ENCODE measurements at places on chromosomes 6 and 20.

DNA sequence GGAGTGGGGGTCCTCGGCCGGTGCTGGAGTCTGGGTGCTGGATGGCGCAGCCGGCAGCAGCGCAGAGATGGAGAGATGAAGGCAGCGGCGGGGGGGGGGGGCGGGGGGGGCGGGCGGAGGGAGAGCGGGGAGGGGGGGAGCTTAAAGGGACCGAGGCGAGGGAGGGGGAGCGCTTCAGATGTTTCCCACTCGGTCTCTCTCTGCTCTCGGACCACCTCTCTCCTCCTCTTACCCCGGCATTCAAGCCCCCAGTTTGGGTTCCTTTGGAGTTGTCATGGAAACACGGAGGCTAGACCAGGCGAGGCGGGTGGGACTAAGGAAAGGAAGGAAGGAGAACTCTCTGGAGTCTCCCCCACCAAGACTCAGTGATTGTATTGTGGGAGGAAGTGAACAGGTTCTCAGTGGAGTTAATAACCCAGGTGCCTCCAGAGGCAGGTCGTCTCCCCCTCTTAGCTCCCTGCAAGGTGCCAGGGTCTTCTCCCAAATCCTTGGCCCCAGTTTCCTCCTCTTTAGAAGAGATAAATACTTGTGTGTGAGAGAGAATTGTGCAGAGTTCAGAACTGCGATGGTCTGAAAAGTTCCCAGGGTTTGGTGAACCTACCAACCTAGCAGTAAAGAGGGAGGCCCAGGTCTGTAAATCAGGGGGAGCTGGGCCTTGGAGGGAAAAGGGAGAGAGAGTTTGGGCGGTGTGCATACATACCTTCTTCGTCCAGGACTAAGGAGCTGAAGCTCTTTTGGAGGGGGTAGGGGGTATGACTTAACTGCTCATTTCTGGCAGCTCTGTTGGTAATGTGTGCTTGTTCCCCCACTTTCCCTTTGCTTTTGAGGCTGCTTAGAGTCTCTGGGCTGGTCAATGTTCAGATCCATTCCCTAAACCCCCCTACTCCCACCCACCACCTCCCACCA, at the start of gene PRRT1:
Gene PRRT1 (minus strand): TSS at position 77 of the 906 bp plus-strand sequence. CDS start 112 bp downstream, outside the sequence.
- DNase-seq, result no peak

DNA sequence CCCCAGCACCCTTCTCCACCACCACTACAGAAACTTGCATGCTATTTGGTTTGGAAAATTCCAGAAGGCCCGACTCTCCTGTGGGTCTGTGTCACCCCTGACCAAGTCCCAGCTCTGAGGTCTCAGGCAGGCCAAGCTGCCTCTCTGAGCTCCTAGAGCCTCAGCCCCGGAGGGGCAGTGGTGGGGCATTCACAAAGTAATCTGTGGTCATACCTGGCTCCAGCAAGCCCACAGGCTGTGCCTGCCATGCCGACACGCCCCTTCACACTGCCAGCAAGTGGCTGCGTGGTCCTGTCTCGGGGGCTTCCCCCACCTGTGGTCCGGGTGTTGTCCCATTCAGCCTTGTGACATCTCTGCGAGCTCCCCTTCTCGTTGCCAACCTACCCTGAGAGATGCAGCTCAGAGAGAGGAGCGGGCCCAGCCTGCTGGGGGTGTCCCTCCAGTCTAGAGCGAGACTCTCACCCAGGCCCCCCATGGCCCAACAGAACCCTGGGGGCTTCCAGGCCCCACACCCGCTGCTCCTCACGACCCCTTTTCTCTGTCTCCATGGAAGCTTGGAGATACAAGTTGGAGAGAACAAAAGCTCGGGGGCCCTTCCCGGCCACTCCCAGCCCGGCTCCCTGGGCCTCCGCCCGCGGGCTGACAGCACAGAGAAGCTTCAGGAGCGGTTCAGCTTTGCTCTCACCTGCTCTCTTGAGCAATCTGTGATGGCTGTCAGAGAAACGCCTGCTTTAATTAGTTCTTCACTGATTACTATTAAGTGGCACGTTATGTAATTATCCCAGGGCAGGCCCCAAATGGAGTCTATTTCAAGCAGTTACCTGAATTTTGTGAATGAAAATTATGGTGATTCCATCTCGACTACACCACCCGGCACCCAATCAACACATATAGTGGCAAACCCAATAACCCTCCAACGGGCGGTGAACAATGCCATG, 147.7 kb upstream of the PHACTR3 start:
- DNase-seq, result no peak

GRCh38 chr6:34358389-34358905, 34.0 kb downstream of the NUDT3 start:
- peak; percentile 7 for DNase-seq

DNA sequence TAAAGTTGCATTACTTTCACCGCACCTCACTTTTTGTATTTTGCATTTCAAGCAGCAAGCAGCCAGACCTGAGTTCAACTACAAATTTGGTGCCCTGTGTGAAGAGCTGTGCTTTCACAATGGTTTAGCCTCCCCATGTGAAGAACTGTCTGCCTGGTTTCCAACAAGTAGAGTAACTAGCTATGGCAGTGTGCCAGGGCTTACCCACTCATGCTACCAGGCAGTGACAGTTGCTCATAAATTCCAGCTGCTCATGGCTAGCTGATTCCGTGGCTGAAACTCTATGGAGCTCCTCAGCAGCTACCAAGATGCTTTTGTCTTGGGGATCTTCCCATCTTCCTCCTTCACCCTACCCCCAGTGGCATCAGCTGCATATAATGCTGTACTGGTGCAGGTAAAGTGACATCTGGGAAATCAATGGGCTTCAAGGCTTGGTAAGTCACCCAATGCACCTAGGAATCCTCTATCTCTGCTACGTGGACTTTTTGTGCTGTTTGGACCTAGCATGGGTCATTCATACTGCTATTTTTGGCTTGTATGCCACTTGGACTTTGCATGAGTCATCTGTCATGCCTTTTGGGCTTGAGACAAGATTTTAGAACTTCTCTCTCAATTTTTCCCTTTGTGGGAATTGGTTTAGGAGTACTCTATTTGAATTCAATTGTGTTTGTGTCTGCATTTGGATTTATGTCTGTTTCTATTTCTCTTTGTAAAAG, 176.5 kb upstream of the GJE1 start:
- no peak for DNase-seq

DNA sequence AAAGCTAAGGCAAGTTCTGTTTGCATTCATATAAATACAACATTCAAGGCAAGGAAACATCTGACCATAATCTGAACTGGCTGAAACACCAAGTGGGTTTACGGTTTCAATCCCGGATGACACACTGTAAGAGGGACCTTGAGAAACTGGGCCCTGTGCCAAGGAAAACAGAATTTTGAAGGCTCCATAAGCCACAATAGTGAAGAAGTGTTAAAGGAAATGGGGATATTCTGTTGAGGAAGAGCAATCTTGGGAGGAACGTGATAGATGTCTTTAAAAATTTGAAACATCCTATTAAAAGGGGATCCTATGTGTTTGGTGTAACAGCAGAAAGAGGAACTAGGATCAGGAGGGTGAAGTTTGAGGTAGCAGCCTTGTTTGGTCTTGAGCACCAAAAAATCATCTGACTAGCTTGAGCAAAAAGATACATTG, 82.4 kb upstream of the TAB2 start:
- no peak for DNase-seq

- DNase-seq, result no peak
Measured at GRCh38 chr6:125149256-125150144, 4.1 kb upstream of the TPD52L1 start.

- DNase-seq, result no peak
Measured at GRCh38 chr6:145885431-145885830, 70.8 kb upstream of the FBXO30 start.

DNA sequence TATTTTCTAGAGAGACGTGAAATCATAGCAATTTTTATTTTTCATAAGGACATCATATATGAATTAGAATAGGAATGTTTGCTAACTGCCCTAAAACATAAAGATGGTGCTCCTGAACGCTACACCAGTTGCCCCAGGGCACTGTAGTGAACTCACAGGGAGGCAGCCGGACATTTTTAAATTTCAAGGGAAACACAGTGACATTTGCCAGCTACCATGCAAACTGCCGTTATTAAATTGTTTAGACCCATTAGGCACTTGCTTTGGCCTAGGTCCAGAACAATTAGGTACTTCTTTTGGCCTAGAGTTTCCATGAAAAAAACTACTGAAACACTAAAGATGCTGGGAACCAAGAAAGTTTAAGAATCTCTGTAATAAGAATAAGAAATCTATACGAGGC, 24.9 kb upstream of the CFAP206 start:
- no peak for DNase-seq

DNA sequence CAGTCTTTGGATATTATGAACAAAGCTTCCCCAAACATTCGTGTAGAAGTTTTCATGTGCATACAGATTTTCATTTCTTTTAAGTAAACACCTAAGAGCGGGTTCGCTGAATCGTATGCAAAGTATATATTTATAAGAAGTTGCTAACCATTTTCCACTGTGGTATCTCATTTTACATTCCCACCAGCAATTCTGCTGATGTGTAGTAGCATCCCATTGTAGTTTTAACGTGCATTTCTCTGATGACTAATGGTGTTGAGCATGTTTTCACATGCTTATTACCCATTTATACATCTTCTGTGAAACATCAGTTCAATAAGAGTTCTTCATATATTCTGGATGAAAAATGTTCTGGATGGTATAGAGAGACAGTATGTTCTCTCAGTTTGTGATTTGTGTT, 97.4 kb downstream of the IYD start:
- DNase-seq, result no peak

GRCh38 chr20:58975353-58975752, 5.7 kb upstream of the NELFCD start:
- no peak for DNase-seq

DNA sequence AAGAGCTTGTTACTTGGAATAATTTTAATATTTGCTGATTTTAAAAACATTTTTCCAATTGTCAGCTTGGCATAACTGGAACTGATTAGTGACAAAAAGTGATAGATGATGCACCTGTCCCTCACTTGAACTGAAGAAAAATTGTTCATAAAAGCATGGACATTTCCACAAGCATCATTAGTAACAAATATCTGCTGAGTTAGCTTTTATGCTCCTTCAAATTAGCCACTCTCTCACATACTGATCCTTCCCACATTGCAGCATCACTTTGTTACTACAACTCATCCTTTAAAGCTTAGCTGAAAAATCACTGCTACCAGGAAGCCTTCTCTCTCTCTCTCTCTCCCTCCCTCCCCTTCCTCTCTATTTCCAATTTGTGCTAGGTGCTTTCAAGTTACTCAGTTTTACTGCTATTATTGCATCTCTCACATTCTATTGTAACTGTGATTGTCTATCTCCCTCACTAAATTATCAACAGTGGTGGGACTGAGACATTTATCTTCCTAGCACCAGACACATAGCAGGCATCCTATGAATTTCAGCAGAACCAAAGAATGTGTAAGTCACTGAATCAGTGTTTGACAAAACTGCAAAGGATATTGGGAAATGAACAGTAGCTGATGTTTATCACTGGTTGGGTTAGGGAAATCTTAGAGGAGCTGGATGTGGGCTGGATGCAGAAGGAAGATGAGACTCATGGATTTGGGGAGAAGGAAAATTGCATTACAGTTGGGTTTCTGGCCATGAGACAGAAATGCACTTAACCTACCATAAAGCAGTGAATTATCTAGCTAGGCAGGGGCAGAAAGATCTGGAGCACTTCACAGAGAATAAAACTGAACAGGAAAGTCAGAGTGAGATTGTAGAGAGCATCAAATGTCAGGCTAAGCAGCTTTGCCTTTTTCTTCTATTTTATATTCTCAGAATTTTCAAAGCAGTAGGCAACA, 128.4 kb upstream of the PLN start:
- DNase-seq, result no peak

DNA sequence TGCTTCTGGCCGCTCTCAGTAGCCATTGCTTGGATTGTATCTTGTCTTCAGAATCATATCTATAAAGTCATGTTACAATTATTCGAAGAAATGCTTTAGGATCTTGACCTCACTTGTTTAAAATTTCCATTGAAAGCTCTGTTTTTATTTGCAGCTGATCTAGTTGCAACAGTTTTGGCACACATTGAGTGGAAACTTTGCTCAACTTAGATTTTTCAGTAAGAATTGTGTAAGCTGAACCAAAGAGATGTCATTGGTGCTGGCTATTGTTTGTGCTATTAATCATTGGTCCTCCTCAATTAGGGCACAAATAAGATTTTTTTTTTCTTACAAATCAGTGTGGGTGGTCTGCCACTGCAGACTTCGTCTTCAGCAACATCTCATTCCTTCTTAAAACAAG, 649.2 kb downstream of the MMUT start:
- no peak for DNase-seq

DNA sequence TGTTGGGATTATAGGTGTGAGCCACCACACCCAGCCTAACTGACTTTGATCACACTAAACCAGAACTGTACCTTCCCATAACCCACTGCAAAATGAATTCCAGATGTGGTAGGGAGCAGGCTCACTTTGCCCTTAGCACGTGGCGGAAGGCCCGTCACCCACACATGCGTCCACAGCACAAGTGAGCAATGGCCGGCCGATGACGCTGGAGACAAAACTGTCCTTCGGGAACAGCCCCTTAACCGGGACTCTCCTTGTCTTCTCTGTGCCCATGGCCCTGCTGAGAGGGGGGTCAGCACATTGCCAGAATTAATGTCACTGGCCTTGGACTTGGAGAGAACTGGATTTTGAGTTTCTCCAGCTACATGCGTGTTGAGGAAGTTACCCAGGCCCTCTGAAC, 107.2 kb downstream of the TOX2 start:
- no peak for DNase-seq

GRCh38 chr20:63734111-63734945, 2.1 kb upstream of the LIME1 start:
- DNase-seq, result no peak

DNA sequence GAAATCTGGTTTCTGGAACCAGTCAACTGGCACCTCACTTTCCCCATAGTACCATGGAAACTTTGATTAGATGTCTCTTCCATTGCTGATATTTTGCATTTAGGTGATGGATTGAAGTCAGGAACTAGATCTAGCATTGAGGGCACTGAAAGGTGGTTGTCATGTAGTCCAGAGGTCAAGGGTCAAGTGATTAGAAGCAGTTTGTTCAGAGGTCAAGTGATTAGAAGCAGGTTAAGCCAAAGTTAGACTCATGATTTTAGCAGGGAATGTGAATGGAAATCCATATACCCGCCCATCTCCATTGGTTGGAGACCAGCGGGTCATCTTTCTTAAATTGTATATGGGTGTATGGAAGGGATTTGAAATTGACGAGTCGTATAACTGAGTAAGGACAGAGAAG, 51.2 kb downstream of the CBFA2T2 start:
- DNase-seq, result no peak

- no peak for DNase-seq
Measured at GRCh38 chr6:166393535-166393823, 10.7 kb upstream of the MPC1 start.
